CD4-positive, alpha-beta T cell treated with Interleukin-4 for 1 hour (primary cell): ENCODE measurements at places on chromosomes 1 and 21.

DNA sequence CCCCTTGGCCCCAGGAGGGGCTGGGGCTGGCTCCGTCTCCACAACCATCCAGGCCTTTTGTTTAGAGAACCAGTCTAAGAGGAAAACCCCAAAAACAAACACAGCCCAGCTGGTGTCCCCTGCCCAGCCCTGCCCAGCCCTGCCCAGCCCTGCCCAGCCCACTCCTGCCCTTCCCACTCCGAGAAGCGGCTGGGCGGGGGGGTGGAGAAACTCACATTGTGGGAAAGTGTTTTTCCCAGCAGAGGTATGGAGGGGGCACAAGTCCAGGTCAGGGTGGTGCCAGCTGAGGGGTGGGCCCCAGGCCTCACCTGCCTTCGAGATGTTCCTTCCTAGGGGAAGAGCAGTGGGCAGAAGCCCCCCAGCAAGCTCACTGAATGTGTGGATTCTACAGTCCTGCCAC lies 10.0 kb upstream of the FAM131C start:
- DNase-seq, result no peak

GRCh38 chr1:93579891-93580290 lies 101.7 kb downstream of the BCAR3 start:
- DNase-seq, result no peak

DNA sequence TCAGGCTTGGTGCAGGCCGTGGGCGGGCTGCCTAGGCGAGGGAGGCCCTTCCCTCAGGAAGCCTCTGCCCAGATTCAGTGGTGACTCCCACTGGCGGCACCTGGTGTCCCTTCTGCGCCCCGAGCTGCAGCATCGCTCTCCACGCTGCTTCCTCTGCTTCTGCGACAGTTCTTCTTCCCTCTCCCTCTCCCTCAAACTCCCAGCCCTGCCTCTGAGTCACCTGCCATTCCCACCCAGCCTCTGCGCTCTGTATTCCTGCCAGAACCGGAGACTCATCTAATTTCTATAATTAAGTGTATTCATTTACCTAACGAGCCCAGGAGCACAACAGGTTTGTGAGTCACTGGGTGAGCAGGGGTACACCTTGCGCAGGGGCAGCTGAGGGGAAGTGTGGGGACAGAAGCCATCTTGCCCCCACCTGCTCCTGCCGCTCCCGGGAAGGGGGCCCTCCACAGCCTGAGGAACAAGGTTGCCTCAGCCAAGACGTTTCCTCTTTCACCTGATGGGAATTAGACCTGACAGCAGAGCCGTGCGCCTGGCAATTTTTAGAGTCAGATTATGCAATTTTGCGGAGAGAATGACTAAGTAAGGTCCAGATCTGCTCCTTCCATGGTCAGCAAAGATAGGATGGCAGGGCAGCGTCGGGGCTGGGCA lies 19.4 kb downstream of the KCNC4 start:
- no peak for DNase-seq

DNA sequence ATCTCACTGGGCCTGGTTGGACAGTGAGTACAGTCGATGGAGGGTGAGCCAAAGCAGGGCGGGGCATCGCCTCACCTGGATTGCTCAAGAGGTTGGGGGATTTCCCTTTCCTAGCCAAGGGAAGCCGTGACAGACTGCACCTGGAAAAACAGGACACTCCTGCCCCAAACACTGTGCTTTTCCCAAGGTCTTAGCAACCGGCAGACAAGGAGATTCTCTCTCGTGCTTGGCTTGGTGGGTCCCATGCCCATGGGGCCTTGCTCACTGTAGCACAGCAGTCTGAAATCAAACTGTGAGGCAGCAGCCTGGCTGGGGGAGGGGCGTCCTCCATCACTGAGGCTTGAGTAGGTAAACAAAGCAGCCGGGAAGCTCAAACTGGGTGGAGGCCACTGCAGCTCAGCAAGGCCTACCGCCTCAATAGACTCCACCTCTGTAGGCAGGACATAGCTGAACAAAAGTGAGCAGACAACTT lies 11.3 kb downstream of the C1orf105 start:
- DNase-seq, result no peak

DNA sequence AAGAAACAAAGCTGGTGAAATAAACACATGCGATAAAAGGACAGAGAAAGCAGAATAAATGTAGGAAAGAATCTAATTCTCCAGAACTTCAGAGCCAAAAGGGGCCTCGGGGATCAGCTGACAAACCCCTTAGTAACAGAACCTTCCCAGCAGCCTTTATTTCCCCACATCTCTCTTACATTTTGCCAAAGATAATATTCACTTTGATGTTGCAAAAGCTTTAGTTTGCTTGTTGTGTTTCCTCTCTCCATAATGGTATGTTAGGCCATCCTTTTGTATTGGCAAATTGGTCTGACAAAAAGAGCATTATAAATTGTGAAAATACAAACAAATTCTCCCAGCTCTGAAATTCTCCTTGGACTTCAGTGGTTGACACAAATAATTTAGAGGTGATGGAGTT lies 54.9 kb downstream of the OPTC start:
- DNase-seq, result no peak

DNA sequence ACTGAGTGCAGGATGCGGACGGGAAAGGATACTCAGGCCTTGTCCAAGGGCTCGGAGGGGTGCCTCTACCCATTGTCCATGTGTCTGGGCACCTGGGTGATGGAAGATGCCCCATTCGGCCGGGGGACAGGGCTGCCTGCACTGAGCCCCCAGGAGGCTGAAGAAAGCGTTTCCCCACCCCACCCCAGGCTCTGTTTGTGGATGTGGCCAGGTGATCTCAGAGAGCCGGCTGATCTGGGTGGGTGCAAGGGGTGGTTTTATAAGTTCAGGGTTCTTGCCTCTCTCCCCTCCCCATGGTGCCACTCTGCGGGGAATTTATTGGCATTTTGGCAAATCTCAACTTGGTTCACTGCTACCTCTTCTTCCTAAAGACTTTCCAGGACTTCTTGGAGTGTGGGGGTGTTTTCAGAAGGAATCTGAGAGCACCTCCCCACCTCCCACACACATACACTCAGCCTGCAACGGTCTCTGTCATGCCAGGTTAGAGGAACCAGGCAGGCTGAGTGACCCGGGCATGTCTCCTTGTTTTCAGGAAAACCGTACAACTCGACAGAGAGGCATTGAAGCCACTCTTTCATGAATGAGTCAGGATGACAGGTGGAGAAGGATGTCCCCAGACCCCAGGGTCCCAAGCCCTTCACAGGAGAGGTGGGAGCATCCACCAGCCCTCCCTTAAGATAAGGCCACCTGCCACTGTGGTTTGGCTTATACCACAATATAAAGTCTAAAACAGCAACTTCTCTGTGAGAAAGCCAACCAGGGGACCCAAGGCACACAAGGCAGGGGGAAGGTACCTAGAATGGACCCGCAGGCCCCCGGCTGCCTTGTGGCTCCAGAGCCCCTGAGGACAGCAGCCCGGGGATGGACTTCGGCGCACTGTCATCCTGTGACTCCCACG lies 174.9 kb downstream of the ETS2 start:
- DNase-seq, result no peak

DNA sequence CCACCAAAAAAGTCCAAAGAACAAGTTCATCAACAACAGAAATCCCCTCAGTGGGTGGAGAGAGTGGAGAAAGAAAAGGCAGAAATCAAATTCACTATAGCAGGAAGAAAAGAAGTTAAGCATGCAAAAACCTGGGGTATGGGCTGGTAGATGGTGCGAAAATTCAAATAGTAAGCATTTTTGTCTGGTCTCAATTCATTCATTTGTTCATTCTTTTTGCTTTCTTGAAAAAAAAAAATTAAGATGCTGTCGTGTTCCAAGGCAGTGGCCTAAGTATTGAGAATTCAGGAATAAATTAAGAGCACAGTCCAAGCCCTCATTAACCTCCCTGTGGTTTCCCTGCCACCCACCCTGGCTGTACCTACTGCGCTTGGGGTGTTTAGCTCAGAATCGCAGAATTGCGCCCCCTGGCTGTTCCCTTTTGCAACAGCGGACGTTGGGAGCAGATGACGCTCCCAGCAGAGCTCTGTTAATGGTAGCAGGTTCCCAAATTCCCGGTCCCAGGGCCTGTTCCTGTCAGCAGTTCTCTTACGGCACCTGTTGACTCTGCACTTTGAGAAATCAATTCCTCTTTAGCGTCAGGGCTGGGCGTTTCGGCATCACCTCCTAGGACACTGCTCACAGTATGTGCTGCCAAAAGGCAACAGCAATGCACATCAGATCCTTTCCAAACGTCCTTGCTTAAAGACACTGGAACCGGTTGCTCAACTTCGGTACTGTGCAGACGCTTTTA lies 34.0 kb upstream of the SSX2IP start:
- DNase-seq, result peak; percentile 44
